ENCODE measurements at places on chromosomes 1 and 21. TPM values are rescaled to one million over a fixed set of nuclear protein-coding genes. Genes with fewer than 3 reads are reported as not detected.

DNA sequence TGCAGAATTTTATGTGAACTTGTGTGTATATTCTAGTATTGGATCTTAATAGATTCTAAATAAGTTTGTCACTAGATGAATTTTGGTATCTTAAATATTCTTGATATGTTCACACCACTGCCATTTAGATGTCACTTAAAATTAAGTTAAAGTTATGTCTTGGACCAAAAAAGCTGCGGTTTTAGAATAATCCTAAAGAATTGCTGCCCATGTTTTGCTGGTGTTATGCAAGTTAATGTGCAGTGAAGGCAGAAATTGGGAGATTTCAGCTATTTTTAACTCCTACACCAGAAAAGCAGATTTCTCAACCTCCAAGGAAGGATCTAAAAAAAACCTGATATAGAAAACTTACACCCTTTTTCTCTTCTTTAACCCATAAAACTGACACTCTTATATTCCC, 757 bp downstream of the ACADM start:
- no peak for DNase-seq

- peak; percentile 36 for DNase-seq
Measured at GRCh38 chr1:240149484-240150094, 57.9 kb downstream of the FMN2 start.

DNA sequence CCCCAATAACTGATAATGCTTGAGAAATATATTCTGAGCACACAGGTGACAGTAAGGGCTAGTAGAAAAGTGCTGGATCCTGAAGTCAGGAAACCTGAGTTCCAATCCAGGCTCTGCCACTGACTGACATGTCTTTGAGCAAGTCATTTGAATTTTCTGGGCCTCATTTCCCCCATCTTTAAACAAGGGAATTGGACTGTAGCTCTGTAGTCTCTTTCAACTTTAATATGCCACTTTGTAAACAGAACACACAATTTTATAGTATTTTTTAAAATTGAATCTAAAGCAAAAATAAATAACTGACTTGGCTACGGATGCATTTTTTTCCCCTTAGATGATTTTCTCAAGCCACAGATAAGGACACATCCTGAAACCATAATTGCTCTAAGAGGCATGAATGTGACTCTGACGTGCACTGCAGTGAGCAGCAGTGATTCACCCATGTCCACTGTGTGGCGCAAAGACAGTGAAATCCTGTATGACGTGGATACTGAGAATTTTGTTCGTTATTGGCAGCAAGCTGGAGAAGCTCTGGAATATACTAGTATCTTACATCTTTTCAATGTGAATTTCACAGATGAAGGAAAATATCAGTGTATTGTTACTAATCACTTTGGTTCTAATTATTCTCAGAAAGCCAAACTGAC, 37.0 kb downstream of the LRIG2 start:
- DNase-seq: no peak

GRCh38 chr1:151828921-151829320, 2.7 kb downstream of the RORC start:
- DNase-seq: peak; percentile 69

DNA sequence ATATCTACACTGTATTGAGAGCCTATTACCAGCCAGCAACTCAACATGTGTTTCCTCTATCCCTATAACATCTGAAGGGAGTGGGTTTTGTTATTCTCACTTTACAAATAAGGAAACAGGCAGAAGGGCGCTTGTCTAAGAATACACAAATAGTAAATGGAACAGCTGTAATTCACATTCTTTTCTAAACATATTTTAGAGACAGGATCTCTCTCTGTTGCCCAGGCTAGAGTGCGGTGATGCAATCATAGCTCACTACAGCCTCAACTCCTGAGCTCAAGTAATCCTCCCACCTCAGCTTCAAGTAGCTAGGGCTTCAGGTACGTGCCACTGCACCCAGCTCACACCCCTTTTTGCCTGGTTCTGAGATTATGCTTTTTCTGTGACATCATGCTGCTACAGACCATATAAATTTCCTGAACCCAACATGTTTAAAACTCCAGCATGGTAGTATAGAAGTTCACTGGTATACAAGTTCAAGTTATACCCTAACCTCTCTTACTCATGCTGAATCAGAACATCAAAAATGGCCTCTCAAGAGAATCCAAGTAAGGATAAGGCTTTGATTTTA, 8.6 kb upstream of the TACSTD2 start:
- DNase-seq: no peak

GRCh38 chr1:30407865-30408580, 315.4 kb downstream of the MATN1 start:
- DNase-seq: no peak

DNA sequence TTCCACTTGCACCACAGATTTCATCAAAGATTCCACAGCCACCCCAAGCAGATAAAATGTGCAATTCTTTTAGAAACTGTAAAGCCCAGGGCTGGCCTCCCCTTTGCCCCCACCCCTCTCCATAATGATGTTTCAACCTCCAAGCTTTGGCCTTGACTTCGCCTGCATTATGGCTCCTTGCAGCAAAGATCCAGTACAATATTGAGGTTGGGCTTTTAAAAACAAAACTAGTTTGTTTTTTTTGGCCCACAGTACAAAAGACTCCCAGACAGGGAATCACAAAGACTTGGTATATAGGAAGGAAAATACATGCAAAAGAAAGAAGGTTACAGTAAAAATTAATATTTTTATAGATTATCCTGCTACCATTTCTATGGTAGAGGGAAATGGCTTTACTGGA, 356.5 kb upstream of the PTBP2 start:
- no peak for DNase-seq

DNA sequence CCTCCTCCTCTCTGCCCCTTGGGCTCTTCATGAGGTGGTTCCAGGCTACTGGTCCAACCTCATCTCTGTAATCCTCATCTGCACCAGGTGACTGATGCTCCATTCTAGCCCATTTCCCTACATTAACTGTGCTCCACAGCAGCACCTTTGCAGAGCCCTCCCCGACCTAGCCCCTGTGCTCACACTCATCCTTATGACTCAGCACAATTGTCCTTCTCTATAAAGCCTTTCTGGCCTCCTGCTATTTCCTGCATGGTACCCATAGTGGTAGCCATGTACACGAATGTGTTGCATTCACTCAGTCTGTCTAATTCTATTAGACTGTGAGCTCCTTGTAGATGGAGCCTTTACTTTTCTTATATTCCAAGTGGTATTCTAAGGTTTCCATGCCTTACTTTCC, 339.0 kb downstream of the DISC1 start:
- DNase-seq: no peak

GRCh38 chr1:158354255-158354654, 561 bp downstream of the CD1E start:
- no peak for DNase-seq

- DNase-seq: no peak
Measured at GRCh38 chr1:229578168-229579058, 19.9 kb upstream of the ABCB10 start.

GRCh38 chr1:44651069-44651468, 23.2 kb downstream of the TMEM53 start:
- DNase-seq: no peak

DNA sequence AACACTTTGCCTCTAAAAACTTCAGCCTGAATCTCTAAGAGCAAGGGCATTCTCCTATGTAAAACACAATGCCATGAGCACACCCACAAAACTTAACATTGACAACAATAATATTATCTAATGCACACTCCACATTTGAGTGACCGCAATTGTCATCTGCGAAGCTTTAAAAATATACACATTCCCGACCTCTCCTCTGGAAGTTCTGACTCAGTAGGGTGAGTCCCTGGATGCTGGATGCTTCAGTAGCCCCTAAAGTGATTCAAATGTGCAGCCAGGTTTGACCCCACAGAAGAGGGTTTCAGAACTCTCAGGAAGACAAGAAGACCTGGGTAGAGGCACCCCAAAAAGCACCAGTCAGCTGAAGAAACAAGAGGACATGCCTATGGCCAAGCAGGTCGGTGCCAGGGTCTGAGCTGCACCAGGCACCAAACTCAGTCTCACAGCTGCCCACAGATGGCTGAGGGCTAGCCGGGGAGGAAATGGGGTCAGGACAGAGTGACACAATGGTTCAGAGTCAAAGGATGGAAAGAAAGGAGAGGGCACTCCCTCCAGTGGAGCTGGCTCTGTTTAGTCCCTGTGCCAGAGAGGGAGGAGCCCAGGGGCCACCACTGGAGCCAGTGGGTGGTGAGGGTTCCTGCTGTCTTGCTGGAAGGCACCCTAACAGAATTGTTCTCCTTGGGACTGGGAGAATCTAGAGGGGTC, 17.4 kb downstream of the PIK3C2B start:
- DNase-seq: no peak

DNA sequence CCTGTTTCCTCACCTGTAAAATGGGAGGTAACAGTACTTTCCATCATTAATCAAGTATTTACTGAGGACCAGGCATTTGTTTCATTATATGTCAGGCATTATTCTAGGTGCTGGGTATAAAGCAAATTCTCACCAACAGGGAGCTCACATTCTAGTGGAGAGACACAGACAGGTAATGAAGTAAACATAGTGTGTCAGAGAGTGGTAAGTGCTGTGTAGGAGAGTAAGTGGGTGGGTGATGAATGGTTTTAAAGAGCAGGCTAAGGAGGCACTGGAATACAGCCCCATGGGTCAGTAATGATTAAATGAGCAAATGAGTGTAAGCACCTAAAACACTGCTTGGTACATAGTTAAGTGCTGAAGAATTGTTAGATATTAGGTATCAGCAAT, 60.4 kb downstream of the DNTTIP2 start:
- DNase-seq: no peak

DNA sequence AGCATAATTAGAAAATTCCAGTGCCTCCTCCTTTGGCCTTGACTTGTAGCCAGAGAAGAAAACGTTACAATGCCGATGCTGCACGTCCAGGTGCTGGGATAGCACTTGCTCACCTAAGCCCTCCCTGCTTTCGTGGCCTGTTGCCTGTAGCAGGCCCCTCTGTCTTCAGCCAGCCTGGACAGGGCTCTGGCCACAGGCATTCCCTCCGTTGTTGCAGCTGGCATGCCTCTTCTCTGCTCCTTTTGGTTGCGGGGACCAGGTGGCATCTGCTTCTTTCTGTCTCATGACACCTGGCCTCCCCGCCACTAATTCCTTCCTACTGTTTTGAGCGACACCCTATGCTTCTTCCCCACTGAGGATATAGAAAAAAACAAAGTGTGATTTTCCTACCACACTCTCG, 54.6 kb upstream of the MORC3 start:
- DNase-seq: no peak

GRCh38 chr1:21599402-21599801, 69.8 kb downstream of the RAP1GAP start:
- no peak for DNase-seq

- DNase-seq: no peak
Measured at GRCh38 chr1:109391157-109391556, 6.6 kb downstream of the SORT1 start.

DNA sequence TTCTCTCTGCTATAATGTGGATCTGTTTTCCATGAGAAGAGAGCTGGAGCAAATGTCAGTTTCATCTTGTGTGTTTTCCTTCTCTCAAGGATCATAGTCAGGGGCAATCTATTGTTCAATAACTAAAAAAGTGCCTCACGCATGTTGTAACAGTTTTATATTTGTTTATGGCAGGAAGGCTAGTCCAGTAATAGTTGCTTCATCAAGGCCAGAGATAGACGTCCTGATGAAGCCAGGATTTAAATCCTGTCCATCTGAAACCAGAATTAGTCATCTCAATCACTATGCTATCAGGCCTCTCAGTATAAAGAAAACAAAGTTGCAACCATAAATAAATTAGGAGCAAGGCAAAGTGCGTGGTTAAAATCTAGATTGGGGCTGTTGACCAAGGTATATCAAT, 30.2 kb upstream of the DUSP10 start:
- DNase-seq: no peak

DNA sequence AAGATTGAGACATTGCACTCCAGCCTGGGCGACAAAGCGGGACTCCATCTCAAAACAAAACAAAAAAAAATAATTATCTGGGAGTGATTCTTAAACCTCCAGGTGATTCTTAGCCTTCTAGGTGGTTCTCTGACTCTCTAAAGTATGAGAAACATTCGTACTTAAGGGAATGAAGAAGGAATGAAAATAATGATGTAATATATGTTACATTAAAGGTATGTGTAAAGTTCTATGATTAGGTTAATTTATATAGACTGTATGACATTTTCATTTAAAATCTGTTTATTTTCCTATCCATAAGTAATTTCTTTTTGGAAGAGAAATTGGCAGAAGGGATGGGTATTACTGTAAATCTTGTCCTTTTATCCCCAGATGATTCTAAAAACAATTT, 34.7 kb downstream of the OSBPL9 start:
- DNase-seq: no peak

DNA sequence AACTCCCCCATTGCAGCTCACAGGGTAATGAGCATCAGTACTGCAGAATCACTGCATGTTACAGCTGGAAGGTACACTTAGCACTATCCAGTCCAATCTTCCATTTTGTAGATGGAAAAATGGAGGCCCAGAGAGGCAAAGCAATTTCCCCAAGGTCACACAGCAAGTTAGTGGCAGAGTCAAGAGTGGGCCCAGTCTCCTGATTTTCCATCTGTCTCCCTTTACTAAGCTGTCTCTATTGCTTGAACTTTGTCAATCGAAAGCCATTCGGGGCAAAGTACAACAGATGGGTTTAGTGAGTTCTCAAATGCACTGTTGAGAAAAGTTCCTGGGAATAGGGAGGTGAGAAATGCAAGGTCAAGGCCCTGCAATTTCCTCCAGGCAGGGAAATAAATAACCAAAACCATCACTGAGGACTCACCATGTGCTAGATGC, 50.4 kb upstream of the IFFO2 start:
- DNase-seq: no peak

- no peak for DNase-seq
Measured at GRCh38 chr1:112923959-112924349, 32.0 kb downstream of the SLC16A1 start.

The MECR gene
- total RNA-seq: 20.2 TPM

The PTCH2 gene
- 0.51 TPM for total RNA-seq

The HUNK gene
- 19.3 TPM for total RNA-seq

The DNALI1 gene
- total RNA-seq: 13.0 TPM

The HHIPL2 gene
- 0.62 TPM for total RNA-seq

The VSIG8 gene
- not detected for total RNA-seq

The MSH4 gene
- total RNA-seq: 0.44 TPM

The PLEKHG5 gene
- total RNA-seq: 109 TPM

Measured in endothelial cell (in vitro differentiated cells).